ENCODE measurements at places on chromosomes 3 and 15. TPM values are rescaled to one million over a fixed set of nuclear protein-coding genes. Genes with fewer than 3 reads are reported as not detected.

DNA sequence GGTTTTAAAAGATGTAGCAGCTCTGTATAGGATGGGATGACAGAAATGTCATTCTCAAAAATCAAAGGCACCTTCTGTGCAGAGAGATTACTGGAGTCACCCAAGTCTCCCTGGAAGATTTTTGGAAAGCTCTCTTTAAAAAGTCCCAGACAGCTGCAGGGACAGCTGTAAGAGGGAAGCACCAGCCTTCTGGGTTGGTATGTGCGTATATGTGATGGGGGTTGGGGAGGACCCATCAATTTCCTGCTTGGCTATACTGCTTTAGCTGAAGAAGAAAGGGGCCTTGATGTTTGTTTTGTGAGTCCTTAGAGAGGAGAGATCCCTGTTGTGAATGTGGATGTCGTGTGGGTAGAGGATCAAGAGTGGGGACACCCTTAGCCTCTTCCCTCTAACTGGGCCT, 5.4 kb upstream of the SEC11A start:
- no peak for DNase-seq

DNA sequence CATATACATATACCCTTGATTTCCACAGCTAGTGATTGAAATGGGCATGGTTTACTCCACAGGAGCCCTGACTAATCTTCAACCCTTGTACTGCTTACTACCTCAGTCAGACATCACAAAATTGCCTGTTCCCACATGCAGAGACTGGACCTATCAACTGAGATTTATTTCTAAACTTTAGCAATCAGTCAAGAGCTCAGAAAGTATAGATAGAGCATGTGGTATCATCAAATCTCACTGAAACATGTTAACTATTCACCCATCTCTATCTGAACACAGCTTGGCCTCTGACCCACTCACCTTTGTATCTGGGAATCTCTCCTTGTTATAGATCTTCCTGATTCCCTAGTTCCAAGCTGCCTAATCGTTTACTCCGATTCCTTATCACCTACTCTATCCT, 14.6 kb downstream of the ADAM10 start:
- DNase-seq = no peak

DNA sequence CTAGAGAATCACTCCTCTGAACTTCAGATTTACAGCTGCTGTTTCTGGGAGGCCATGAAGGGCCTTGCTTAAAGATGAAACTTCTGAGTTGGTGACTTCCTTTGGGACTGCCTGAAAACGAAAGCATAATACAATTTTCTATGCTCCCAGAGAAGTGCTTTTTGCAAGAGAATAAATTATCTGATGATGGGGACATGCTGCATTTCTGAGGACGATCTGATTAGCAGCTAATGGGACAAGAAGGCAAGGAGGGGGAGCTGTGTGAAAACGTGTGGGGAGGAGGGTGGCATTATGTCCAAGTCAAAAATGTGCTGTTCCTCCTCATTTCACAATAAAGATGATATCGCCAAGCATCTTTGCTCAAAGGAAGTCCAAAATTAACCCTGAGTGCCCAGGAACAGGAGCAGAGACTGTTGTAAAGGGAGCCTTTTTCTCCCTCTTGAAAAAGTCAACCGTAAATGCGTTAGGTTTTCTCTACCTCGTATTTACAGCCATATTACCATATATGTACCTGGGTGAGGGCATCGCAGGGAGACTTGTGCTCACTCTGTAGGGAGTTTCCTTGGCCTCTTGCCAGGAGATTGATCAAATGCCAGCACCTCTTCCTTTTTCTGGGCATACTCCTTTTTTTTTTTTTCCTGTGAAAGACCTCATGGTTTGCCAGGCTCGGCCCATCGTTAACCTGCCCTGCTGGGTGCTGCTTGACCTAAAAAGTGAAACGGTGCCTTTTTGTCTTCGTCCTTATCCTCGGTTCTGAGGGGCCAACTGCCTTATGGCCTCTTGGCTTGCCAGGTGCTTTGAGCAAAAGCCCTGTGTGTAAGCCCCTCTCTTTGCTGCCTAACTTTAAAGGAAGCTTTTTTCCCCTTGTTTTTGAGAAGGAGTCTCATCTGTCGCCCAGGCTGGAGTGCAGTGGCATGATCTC, 11.5 kb downstream of the ITPR1 start:
- DNase-seq = no peak

- DNase-seq = no peak
Observed at GRCh38 chr3:127495821-127496655, 94.5 kb downstream of the TPRA1 start.

DNA sequence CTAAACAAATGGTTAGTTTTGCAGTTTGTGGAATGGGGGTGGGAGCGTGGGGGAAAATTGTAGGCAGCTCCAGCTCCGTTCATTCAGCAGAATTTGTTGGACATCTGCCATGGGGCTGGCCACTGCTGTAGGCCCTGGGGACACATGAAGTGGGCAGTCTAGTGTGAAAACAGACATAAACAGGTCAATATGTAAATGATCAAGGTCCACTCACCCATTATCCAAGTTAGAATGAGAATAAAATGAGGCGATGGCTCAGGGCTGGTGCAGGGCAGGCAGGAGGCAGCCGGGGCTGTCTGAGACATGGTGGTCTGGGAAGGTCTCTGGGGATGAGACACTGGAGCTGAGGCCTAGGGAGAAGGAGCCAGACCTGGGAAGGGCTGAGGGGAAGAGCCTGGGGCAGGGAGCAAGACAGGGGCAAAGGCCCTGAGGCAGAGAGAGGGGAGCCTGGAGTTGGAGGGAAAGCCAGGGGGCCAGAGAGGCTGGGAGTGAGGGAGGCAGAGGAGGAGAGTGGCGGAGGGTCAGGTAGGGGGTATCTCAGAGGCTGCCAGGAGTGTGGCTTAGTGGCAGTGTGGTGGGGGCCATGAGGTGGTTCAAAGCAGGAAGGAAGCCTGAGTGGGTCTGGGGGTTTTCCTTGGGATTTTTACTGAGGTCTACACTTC, 6.2 kb upstream of the SLC6A6 start:
- DNase-seq = no peak

- DNase-seq = no peak
Observed at GRCh38 chr3:16199769-16200168, 25.3 kb downstream of the GALNT15 start.

DNA sequence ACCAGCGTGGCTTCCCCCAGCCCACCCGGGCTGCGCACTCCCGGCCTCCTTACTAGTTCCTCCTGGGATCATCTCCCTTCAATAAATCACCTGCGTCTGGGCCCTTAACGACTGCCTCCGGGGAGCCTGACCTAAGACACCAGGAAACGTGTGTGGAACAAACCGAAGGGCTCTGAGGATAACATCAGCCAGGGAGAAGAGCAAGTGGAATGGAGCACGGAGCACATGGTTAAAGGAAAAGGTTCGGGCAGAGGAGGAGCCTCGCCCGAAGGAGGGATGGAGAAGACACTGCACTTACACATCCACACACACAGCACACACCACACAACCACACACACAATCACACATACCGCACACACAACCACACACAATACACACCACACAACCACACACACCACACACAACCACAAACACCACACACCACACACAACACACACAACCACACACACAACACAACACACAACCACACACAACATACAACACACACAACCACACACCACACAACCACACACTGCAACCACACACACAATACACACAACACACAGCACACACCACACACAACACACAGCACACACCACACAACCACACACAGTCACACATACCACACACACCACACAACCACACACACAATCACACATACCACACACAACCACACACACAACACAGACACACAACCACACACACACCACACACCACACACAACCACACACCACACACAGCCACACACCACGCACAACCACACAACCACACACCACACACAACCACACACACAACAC, 24.7 kb downstream of the CPN2 start:
- no peak for DNase-seq

ALDH1A3 gene
- 21.6 TPM for total RNA-seq

CCR9 gene
- 2.0 TPM for total RNA-seq

UNC13C gene
- total RNA-seq = 13.2 TPM

SCAANT1 gene
- total RNA-seq = not detected

All from spinal cord (tissue), 10 donors.